ENCODE measurements at places on chromosomes 4 and X.

- DNase-seq = no peak
These were observed 1303.4 kb downstream of the TECRL start for GRCh38 chr4:63105839-63106238.

GRCh38 chr4:87853108-87853507 lies 20.3 kb downstream of the MEPE start:
- no peak for DNase-seq

DNA sequence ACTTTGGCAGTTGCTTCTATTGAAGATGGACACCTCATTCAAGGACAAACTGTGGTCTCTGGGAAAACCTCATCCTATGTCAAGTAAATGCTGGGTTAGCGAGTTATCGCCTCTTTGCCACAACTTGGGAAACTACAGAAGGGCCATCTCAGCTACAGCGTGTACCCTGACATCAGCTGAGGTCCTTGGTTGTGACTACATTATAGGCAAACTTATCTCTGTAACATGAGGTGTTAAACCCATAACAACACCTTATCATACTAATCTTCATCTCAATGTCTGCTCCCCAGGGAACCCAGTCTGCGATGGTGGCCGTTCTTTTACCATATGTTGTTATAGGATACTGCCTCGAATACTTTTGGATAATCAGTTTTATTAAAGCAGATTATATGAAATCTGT lies 1862.7 kb downstream of the STIM2 start:
- DNase-seq = no peak

- no peak for DNase-seq
These were observed 56.6 kb downstream of the TNIP2 start for GRCh38 chr4:2699534-2699933.

DNA sequence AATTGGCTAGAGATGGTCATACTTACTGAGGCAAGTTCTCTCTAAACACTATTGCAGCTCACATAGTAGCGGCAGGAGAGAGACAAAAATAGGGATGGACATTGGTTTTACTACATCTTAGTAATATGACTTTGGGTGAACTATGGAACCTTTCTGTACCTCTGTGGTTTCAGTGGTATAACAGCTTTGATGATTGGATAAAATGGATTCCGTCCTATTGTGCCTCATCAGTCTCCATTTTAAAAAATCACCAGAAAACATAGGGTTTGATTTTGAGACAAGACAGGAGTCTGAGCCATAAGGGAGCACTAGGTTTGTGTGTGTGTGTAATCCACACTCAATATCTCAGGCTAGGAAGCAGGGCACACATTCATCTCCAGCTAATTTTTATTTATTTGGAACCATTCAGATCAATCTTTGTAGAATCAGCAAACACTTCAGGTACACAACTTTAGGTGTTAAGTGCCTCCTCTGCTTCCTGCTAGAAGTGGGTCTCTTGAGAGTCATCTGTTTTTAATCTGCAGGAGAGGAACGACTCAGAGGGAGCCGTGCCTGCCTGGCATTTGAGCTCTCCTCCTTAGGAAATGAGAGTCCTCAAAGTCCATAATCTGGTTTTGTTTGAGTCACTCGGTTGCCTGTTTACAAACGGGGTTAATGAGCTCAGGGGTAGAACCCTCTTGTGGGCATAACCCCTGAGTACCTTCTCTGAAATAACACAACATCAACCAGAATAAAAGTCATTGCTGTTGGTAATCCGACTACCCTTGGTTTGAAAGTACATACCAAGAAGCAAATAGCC lies 238.5 kb upstream of the BOD1L1 start:
- no peak for DNase-seq

DNA sequence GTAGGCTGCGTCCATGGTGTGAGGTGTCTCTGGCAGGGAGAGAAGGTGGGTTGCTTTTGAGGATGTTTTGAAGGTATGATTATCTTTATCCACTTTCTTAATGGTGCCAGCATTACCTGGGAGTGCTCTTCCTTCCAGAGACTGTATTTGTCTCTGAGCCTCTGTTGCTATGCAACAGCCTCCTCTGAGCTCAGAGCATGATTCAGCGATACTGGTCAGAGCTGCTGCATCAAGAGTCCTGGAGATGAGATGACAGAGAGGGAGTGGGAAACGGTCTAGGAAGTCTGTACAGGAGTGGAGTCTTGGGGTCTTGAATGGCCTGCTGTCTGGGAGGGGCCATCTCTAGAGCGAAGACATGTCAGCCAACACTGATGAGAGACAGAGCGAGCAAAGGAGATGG lies 104.4 kb upstream of the RAB40AL start:
- no peak for DNase-seq

DNA sequence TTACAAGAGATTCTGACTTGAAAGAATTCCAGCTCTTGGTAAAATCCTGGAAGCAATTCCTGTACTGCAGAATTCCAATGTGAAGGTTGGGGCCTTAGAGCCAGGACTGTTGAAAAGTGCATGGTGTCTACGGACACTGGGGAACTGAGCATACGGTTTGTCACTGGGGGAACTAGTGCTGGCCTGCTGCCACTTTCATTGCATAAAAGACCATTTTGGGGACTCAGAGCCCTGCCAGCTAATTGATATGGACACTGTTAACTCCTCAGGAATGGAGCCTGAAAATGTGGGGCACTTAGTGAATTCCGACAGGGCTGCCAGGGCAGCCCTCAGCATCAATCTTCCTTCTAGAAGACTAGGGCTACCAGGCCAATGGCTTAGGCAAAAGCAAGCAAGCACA lies 55.9 kb downstream of the AMOT start:
- no peak for DNase-seq

- no peak for DNase-seq
These were observed 312.7 kb downstream of the RAB28 start for GRCh38 chr4:13171292-13172057.

DNA sequence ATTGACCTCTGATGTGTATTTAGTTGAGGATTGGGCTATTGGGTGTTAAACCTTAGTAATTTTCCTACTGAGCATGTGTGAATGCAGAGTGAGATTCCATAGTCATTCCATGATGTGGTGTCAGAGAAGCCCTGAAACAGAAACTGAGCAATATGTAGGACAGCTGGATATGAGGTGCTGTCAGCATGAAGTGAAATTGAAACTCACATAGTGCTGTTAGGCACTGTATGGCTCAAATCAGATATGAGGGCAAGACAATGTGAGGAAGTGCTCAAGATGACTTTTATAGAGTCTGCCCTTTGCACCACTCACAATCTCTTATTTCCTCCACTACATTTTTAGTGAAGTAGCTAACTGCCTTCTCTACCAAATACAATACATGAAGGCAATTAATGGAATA lies 188.3 kb downstream of the SH3BGRL start:
- DNase-seq = no peak

GRCh38 chr4:5804656-5805055 lies 88.2 kb downstream of the CRMP1 start:
- no peak for DNase-seq

- DNase-seq = no peak
These were observed 61.1 kb upstream of the DCTD start for GRCh38 chr4:182978152-182978827.

GRCh38 chr4:81256059-81256970 lies 41.3 kb upstream of the PRKG2 start:
- no peak for DNase-seq

GRCh38 chr4:173461170-173461569 lies 62.3 kb upstream of the SCRG1 start:
- DNase-seq = no peak

GRCh38 chr4:107824350-107825071 lies at the start of gene SGMS2:
Gene SGMS2, plus strand, starts transcription at chr4:107824932. Its CDS starts 70,622 bp downstream, at chr4:107895554.
- DNase-seq = peak; percentile 24

GRCh38 chrX:68827848-68828624 lies 785 bp upstream of the EFNB1 start:
- peak; percentile 81 for DNase-seq

Measured in activated T-cell treated with anti-CD3 and anti-CD28 coated beads, Interleukin-2, amount 50 U/mL, for 1 hour (primary cell).